Endodermal cell (in vitro differentiated cells): ENCODE measurements at places on chromosomes 2 and 18.

DNA sequence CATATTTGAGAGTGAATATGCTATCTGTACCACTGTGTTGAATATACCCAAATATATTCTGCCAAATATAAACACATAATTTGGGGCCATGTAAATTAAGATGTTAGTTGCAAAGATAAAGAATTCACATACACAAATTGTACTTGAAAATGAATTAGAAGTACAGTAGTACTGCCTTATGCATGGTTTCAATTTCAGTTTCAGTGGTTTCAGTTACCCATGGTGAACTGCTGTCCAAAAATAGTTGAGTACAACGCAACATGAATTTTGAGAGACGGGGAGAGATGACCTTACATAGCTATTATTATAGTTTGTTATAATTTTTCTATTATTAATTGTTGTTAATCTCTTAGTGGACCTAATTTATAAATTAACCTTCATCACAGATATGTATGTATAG is 1313.0 kb upstream of the FAM98A start:
- DNase-seq = no peak

DNA sequence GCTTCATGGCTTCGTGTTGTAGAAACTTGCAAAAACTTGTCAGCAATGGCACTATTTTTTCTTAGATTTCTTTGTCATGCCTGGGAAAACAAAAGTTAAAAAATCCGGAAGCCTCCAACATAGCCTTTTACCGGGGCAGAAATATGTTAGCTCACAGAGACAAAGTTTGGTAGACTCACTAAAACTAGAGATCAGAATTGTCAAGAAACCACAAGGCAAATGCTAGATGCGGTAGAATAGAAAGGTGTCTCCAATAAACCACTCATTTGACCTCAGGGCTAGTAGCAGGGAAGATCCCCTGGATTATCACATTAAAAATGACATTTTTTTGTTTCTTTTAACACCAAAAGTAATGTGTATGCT is 405 bp downstream of the CASP10 start:
- DNase-seq = no peak

- no peak for DNase-seq
Measured at GRCh38 chr2:61995065-61995464, 89.6 kb downstream of the COMMD1 start.

GRCh38 chr18:77206676-77207374 is 42.8 kb upstream of the GALR1 start:
- DNase-seq = no peak

DNA sequence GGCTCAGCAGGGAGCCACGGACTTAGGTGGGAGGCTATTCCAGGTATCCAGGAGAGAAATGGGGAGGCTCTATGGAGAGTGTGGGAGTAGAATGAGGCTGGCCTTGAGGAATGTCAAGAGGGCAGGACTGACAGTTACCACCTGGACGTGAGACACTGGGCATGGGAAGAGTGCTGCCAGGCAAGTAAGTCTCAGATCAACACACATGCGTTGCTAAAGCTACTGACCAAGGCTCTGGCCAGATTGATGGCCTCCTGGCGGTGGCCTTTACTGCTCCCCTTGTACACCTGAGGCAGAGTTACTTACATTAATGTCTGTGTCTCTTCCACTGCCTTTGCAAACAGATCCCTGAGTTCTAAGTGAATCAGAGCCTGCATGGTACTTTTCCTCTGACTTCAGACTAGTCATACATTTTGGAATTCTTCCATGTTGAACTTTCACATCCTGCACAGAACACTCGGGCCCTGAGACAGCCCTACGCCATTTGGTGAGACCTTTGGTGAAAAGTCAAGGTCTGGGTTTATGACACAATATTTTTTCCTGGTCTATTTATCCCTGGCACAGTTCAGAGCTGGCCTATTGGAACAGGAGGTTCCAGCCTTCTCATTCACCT is 398.8 kb upstream of the TRIB2 start:
- no peak for DNase-seq

DNA sequence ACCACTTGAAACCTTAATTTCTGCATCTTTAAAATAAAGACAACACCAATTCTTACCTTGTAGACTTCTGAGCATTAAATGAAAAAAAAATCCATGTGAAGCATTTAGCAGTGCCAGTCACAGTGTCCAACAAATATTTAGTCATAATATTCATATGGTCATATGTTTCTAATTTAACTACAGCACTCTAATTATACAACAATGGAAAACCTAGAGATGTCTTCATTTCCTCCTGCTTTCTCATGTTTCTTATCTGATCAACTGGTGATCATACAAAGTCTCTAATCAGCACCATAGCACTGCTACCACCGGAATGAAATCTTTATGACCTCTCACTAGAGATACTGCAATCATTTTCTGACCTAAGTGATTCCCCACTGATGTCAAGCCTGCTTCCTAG is 10.2 kb upstream of the SCN3A start:
- no peak for DNase-seq

DNA sequence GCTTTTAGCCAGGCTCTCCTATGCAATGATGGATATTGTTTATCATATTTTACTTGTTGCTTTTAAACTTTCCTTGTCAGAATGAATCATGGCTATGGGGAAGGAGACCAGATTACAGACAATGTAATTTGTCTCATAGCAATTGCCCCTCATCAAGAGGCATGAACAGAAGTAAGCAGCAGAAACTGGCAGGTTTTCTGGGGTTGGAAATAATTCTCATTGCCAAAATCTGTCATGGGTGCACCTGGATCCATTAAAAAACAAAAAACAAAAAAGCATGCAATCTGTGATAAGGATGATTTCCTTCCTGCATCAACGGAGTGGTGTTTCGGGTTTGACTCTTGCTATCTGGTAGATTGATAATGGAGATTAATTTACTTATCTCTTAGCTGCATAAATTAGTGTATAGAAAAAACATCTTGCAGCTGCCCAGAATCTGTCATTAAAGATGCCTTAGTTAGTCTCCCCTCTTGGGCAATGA is 419.6 kb downstream of the SOX11 start:
- DNase-seq = no peak

DNA sequence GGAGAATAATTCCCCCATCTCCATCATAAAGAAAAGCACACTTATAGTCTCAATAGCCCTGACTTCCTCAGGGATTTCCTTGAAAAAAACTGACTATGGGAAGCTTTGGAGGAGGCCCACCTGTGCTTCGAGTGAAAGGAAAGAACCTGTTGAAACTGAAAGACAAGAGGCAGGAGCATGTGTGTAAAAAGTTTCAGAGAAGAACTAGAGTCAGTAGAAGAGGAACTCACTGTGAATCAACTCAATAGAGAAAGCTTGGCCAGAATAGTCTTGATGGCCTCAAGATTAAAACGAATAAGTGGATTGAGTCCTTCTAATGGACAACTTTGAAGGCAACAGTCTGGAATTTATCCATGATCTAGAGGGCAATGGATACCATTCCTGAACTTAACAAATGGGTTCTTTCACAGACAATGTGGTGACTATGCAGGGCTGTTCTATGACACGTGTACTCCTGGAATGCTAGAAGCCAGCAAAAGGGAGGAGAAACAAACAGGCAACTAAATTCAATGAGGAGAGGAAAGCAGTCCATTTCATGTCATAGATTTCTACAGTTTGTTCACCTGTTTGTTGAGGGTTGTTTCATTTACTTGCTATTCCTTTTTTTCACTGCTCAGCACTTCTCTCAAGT is 442.3 kb downstream of the GRB14 start:
- DNase-seq = no peak

DNA sequence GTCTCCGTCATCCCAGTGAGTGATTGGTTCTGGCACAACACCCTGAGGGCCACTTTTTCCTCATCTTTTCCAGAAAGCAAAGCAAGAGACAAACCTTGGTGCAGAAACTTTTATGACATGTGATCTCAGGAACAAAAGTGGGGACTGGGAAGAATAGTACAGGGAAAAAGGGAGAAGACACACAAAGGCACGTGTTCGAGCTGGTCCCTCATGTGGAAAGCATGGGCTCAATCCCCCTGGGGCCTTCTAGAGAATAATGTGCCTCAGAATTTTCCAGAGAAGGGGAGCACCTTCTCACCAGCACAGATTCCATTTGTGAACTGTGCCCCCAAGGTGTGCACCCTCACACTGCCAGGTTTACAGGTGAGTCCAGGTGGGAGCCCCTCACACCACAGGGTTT is 312.6 kb downstream of the FBXO15 start:
- DNase-seq = no peak

- no peak for DNase-seq
Measured at GRCh38 chr2:88854528-88854927, 163.1 kb downstream of the RPIA start.

DNA sequence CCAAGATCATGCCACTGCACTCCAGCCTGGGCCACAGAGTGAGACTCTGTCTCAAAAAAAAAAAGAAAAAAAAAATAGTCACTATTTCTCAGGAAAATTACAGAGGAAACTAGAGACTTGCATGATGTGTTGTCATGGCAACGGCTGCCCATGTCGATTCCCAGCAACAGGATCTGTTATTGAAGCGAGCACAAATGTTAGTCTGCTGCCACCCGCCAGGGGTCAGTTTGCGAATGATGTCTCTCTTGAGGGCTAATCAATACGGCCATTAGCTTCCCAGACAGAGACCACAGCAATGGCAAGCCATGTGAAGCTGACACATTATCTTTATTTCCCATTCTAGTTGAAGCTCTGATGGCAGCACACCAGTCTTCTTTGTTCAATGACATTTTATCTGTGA is 32.4 kb upstream of the ACYP2 start:
- peak; percentile 56 for DNase-seq

GRCh38 chr2:162092658-162093556 is 18.9 kb upstream of the DPP4 start:
- no peak for DNase-seq

DNA sequence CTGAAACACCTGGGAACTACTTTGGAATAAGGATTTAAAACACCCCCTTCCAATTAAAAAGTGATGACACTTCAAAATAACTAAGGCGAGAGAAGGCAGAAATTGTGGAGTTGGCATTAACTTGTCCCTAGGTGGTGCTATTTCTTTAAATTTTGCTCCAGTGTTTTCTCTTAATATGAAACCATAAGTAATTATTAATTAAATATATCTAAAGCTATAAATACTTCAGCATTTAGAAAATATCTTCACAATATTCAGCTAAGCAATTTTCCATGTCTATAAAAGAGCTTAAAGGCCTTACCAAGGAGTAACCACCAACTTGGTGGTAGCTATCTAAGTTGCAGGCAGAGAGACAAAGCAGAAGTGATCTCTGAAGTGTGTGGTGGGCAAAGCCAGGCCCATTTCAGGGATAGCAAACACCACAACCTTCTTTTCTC is 186.8 kb upstream of the PGAP1 start:
- no peak for DNase-seq

DNA sequence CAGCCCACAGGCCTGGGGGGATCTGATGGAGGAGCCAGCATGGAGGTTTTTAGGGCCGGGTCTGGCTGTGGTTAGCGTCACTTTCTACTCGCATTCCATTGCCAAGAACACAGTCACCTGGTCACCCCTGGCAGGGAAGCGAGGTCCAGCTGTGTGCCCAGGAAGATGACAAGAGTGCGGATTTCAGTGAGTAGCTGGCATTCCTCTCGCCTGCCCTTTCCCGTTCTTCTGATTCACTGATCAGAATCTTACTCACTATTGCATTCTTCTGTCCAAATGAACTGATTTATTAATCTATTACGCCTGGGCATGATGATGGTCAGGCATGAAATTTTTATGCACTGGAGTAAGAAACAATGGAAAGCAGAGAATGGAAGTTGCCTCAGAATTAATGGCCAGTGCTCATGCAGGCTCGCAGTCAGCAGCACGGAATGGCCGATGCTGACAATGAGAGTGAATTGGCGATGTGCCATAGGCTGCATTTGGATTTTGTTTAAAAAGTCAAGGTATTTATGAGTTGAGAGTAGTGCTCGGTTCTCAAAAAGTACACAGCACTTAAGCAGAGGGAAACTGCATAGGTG is 76.4 kb upstream of the MGAT5 start:
- no peak for DNase-seq

GRCh38 chr2:72931280-72931910 is 14.1 kb downstream of the EMX1 start:
- no peak for DNase-seq

GRCh38 chr2:216292475-216292874 is 79.8 kb downstream of the MARCHF4 start:
- DNase-seq = peak; percentile 49

GRCh38 chr2:215879977-215880940 is 133.1 kb downstream of the MREG start:
- no peak for DNase-seq

DNA sequence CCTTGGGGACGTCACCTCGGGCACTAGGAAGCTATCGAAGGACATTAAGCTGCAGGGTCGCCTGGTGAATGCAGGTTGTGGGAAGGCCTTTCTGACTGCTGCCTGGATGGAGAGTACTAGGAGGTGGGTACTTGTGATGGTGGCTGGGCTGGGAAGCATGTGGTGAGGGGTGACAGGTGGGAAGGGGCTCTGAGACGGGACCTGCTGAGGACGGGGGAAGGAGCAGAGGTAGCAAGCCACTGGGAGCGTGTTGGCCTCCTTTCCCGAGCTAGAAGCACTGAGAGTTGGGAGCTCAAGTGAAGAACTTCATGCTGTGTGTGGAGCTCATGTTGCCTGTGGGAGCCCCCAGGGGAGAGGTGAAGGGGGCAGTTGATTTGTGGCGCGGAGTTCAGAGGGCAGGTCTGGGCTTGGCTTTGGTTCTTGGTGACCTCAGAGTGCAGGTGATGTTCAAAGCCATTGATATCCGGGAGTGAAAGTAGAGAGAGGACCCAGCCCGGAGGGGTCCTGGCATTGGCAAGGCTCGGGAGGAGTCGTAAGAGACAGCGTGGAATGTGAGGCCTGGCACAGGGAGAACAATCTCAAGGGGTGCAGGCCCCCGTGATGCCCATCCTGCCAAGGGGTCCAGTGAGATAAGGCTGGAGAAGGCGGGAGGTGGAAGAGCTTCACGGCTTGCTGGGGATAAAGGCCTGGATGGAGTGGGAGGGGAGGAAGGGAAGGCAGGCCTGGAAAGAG is 13.2 kb downstream of the MROH2A start:
- DNase-seq = no peak

DNA sequence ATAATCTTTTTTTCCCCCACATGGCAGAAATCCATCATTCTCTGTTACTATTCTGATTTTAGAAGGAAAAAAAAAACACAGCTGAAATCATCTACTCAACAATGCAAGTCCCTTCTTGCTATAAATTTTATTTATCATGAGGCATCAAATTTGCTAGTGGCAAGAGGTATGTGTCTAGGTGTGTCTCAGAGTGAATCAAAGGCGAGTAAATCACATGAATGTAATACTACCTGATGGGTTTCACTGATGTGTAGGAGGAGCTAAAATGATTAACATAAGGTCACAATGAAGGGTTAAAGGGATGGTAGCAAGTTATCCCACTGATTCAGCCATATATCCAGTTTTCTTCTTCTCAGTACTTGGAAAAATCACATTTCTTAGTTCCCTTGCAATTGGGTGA is 24.5 kb upstream of the PELI1 start:
- no peak for DNase-seq

- DNase-seq = no peak
Measured at GRCh38 chr2:136247204-136247950, 129.4 kb upstream of the CXCR4 start.

DNA sequence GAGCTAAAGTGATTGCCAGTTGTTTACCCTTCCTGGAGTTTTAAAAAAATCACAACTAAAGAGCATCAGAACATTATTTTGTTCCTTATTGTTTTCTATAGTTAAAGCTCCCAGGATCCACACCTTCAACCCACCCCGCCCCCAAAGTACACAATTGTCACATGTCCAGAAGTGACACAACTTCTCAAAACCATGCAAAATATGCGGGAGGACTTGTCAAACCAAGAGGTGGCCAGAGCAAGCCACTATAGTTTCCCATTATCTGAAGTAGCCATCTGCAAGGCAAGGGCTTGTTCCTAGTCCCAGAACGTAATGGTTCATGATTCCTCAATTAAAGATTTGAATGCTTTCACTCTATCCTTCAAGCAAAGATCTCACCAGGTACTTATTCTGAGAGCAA is 9.9 kb upstream of the INO80C start:
- peak; percentile 32 for DNase-seq
